Left ventricle myocardium superior (tissue), 1 donor: ENCODE measurements at places on chromosomes 3 and 15. TPM values are rescaled to one million over a fixed set of nuclear protein-coding genes. Genes with fewer than 3 reads are reported as not detected.

The FBXL22 gene
- 42.4 TPM for total RNA-seq

The MYH15 gene
- 0.07 TPM for total RNA-seq

The ATP6V1A gene
- 19.4 TPM for total RNA-seq

The ZIC1 gene
- not detected for total RNA-seq

The DUT gene
- total RNA-seq: 77.2 TPM

The SAMD7 gene
- total RNA-seq: not detected

The TUBGCP4 gene
- total RNA-seq: 13.0 TPM

The CCDC39 gene
- total RNA-seq: not detected

- no peak for DNase-seq
Measured at GRCh38 chr3:47113669-47114365, 50.1 kb downstream of the SETD2 start.

DNA sequence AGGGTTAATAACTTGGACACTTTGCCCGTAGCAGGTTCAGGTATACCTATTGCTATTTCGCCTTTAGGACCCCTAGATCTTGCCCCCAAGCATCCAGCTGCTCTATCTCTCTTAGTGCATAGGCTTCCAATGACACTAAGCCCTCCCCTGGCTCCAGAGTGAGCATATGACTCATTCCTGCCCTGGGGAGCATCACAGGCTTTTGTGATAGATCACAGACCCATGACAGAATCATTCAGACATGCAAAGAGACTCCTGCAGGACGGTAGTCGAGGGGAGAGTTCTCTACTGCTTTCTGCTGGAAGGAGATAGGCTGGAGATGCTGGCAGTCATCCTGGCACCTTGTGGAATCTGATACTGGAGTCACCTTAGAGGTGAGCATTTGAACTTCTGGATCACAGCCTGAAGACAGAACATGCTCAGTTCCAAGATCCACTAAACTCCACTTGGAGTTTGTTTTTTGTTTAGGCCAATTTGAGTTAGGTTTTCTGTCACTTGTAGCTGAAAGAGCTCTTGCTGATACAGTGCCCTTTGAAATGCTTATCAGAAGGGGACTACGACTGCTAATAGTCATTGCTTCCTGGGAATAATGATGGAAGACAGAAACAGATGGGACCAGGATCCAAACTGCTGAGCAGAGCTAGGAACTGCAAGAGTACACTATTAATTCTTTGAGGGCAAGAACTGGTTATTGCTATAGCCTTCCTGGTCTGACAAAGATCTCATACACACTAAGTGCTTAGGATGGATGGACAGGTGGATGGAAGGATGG lies 11.0 kb downstream of the LYSMD2 start:
- DNase-seq: no peak

DNA sequence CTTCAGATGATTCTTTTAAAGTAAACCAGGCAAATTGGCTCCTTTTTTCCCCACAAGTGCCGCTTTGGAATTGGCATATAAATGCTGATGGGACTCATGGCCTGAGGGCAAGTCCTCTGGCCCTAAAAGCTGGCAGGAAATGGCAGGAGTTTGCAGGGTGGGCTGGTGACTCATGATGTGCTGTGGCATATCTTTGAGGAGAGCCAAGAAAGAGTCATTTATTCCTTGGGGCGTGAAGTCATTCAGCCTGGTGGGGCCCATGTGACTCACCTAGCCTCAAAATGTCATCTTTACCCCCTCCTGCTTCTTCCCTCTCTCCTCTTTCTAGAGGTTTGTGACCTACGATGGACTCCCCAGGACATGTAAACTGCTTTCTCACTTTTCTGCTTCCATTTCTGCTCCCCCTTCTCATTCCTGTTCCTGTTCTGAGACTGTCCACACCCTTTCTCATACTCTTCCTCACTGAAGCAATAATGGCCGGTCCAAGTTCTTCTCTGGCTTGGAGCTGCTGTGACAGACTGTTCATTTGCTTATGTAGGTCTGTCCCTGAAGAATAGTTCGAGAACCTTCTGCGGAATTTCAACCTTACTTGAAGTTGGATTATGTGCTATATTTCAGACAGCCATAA lies 326.1 kb downstream of the SATB1 start:
- DNase-seq: no peak

GRCh38 chr3:171229173-171229572 lies 202.7 kb upstream of the SLC2A2 start:
- DNase-seq: no peak

DNA sequence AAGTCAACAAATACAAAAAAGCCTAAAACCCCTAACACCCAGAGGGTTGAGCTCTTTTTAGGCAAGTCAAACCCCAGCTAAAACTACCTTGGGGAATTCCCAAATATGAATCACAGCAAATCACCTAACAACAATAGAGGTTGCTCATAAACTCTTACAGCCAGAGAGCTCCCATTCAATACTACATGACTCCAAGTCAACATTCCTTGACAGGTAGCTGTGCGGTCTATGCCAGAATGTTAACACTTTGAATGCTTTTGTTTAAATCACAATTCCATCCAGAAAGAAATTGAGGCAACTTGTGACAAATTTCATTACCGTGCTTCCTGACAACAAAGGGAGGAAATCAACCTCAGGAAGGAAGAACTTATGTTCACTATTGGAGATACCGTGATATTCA lies 7.5 kb upstream of the UACA start:
- no peak for DNase-seq

DNA sequence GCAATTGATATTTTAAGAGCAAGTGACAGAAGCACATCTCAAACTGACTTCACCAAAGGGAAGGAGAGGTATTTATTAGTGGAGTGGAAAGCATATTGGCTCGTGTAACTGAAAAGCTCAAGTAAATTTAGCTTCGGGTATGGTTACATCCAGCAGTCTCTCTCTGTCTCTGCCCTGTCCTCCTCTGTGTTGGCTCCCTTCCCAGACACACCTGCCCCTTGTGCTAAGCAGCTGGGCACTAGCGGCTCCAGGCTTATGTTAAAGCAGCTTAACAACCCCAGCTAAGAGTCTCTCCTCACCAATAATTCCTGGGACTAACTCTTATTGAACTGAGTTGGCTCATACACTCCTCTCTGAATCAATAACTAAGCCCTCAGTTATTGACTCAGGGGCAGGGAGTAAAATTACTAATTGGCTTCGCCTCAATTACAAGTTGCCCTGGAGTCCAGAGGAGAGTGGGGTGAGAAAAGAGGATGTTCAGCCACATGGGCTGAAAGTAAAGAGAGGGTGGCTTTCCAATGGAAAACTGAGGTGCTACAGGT lies 12.8 kb upstream of the SH3BP5 start:
- DNase-seq: no peak

GRCh38 chr15:36067483-36068274 lies 511.7 kb upstream of the CDIN1 start:
- no peak for DNase-seq

GRCh38 chr3:36943601-36944000 lies 1.3 kb downstream of the TRANK1 start:
- no peak for DNase-seq

GRCh38 chr15:40598672-40599071 lies 4.6 kb downstream of the KNL1 start:
- DNase-seq: no peak

DNA sequence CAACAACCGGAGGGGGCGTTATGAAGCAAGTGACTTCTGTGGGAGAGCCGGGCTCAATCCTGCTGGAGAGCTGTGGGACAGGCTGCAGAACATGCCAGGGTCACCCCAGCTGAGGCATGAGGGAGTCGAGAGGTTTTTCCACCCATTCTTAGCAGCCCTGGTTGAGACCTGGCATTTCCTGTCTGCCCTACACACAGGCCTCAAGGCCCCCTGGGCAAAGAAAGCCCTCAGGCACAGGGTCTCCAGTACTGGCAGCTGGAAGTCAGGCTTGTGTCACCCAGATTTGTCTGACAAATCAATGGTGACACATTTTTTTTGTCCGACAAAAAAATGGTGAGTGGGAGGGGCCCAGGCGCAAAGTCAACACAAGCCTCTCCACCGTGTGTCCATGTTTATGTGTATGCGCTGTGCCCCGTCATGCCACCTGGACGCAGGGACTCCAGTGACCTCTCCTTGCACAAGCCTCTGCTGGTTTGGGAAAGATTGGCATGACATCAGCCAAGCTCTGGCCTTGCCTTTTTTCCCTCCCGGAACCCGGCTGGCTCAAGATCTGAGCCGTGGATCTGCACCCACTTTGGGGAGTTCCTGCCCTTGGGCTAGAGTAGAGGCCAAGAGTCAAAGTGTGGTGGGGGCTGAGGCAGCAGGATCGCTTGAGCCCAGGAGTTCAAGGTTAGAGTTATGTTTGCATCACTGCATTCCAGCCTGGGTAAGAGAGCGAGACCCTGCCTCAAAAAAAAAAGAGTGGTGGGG lies 20.8 kb upstream of the ALAS1 start:
- no peak for DNase-seq

DNA sequence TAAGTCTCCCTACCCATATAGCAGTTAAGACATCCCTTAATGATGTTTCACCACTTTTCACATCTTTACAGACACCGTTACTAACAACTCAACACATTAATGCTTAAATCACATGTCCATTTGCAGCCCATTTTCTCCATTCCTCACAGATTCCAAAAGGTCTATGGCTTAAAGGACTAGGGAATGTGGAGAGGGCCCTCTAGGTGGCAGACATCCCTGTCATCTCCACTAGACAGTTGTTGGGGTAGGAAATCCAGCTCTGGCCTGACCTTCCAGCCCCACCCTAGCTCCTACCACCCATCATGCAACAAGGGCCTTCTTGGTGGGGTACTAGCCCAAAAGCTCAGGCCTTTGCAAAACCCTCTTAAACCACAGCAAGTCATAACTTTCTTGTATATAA lies 25.2 kb downstream of the CPEB1 start:
- no peak for DNase-seq

DNA sequence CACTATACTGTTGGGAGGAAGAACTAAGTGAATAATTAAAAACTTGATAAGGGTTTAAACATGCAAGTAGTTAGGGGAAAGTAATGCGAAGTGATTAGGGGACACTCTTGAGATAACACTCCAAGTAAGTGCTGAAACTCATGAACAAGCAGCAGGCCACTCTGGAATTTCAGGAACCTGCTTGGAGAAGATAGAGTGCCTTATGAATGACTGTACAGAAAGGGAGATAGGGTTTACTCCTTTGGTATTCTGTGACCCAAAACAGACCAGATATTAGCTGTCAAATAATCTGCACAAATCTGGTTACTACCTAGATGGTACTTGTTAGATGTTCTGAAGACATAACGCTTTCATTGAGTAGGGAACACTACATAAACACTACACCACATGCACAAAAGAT lies 85.6 kb downstream of the FRMD4B start:
- no peak for DNase-seq

GRCh38 chr15:46229263-46229662 lies 594.4 kb downstream of the SQOR start:
- no peak for DNase-seq

DNA sequence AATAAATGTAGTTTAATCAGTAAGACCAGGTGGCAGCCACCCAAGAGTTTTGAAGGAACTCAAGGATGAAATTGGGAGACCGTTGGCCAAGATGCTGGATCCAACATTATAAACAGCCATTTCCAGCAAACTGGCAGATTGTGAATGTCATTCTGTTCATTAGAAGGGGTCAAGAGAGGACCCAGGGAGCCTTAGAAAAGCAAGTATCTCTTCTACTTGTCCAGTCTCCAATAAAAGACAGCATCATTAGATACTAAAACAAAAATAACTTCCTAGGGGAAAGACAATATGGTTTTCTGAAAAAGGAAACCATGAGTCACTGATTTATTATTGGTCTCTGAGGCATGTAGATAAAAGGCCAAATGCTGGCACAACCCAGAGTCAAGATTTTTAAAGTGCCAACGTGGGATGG lies 67.9 kb downstream of the GADL1 start:
- no peak for DNase-seq

GRCh38 chr3:66028457-66028856 lies 10.3 kb downstream of the MAGI1 start:
- no peak for DNase-seq

GRCh38 chr3:72750405-72750965 lies 97.8 kb downstream of the SHQ1 start:
- DNase-seq: no peak
